AG04450 (cell line): ENCODE measurements at places on chromosomes 1 and 21.

- DNase-seq: no peak
Measured at GRCh38 chr1:63914706-63915105, 140.9 kb downstream of the ROR1 start.

DNA sequence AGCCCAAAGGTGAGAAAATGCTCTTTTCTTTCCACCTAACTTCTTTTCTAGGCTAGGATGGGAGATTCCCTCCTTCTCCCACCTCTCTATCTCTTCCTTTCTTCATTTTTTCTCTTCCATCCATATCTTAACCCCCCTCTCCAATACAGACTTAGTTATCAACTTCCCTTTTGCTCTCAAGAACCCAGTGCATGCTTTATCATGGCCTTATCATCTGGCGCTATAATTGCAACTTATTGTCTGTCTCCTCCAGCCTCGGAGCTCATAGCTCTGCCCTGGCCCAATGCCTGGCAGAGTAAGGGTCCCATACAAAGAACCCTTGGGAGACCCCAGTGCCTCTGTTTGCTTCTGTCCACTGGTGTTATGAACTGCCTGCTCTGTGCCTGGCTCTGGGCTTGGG lies 71.0 kb upstream of the NFASC start:
- DNase-seq: no peak

- DNase-seq: no peak
Measured at GRCh38 chr1:220699044-220699443, 8.9 kb downstream of the C1orf115 start.

DNA sequence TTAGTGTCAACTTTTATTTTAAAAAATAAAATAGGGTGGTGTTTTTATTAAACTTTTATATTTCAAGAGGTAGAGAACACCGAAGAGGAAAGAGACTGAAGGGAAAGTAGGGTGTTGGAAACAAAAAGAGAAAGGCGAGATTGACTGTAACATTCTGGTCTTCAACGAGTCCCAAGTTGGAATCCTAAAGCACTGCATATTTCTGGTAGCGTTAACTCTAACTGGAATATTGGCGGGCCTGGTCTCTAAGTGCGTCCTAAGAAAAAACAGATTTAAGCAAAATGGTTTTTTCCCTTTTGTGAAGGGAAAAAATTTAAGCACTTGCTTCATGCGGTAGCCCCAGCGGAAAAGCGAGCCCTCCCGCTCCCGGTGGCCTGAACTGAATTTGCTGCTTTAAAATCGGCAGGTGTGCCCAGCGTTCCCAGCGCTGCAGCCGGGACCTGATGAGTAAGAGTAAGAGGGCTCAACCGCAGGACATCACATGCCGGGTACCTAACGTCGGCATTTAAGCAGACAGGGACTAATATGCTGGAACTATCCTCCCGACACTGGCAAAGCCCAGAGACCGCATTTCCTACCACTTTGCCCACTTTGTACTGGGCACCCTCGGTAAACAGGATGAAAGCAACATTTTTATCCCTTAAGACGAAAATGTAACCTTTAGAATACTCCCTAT lies 30.5 kb upstream of the NFIA start:
- DNase-seq: no peak

DNA sequence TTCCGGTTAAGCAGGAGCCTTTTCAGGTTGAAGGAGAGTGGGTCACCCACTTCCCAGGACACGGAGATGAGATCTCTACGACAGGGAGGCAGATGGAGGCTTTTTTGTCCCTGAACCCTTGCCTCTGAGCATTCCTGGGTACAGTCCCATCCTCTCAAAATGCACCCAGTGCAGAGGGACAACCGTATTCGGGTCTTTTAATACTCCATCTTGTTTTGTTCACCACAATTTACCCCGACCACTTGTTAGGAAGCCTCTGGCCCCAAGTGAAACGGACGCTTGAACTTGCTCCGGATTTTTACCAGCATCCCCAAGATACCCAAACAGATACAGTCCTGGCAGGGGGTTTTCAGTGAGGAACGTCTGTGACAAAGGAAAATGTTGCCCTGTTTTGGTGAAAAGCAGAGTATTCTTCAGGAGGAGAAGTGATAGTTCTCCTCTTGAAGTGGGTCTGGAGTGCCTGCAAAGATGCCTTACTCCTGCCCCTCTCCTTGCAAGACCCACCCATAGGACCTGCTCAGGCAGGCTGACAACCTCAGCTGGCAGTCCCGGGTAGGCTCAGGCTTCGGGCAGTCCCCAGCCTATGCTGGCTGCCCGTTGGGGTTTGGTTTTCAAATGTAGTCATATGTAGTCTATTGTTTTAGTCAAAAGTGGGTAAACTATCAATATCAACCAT lies 669 bp upstream of the ARL8A start:
- no peak for DNase-seq

GRCh38 chr1:10252508-10252907 lies 42.1 kb downstream of the KIF1B start:
- no peak for DNase-seq

DNA sequence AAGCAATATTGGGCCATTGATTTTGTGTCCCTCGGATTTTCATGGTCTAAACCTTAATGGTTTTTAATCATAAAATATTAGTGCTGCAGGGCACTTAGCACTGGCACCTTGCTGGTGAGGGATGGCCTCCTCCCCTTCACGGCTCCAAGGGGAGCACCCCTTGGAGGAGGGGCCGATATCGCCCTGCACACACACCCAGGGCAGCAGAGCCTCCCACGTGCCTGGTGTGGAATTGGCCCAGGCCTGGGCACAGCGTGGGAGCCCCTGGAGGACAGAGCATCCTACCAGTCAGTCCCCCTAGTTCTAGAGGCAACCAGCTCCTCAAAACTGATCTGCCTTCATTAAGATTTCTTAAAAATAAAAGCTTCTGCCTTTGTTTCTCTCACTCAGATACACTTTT lies 90.7 kb upstream of the CSF3R start:
- no peak for DNase-seq

DNA sequence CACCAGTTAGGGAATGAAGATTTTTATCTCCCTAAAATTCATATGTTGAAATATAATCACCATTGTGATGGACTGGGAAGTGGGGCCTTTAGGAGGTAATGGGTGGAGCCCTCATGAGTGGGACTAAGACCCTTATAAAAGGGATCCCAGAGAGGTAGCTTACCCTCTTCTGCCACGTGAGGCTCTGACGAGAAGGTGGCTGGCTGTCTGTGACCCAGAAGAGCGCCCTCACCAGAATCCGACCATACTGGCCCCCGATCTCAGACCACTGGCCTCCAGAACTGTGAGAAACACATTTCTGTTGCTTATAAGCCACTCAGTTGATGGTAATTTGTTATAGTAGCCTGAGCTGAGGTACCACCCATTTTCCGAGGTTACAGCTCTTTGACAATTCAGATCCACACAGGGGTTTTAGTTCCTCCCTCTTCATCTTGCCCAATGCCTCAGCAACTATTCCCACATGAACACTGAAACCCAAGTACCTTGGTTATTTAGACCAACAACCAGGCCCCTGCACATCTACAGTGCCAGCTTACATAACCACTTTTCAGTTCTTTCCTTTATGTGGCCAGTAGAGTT lies 27.6 kb upstream of the HUNK start:
- no peak for DNase-seq

DNA sequence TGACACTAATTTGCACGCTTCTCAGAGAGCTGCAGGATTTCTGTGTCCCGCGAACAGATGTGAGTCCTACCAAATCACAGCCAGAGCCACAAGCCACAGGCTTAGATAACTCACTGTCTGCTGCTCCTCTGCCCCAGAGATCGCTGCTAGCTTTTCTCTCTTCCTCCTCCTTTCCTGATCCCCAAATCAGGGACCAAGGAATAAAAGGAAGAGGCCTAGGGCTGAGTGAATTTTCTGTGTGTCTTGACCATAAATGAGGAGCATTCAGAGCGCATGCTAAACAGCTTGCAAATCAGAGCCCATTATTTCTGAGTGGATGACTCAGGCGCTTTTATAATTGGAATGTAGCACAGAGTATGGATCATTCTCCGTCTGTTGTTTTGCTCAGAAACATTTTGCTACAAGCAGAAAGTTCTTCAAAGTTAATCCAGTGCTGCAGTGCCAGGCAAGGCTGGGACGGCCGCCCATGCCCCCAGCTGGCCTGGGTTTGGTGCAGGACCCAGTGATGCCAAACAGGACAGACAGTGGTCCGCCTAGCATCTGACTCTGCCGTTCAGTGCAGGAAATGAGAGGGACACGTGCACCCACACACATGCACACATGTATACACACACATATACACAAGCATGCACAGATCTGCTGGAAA lies 38.2 kb downstream of the KCNAB2 start:
- no peak for DNase-seq
